Stimulated activated CD4-positive, alpha-beta T cell treated with anti-CD3 and anti-CD28 coated beads, Interleukin-4, amount 100 ng/mL, for 24 hours (primary cell): ENCODE measurements at places on chromosomes 11 and 22.

GRCh38 chr11:32630844-32631243 is 47.2 kb downstream of the EIF3M start:
- no peak for DNase-seq

- DNase-seq, result peak; percentile 18
These were observed 14.9 kb downstream of the DCPS start for GRCh38 chr11:126318574-126319373.

DNA sequence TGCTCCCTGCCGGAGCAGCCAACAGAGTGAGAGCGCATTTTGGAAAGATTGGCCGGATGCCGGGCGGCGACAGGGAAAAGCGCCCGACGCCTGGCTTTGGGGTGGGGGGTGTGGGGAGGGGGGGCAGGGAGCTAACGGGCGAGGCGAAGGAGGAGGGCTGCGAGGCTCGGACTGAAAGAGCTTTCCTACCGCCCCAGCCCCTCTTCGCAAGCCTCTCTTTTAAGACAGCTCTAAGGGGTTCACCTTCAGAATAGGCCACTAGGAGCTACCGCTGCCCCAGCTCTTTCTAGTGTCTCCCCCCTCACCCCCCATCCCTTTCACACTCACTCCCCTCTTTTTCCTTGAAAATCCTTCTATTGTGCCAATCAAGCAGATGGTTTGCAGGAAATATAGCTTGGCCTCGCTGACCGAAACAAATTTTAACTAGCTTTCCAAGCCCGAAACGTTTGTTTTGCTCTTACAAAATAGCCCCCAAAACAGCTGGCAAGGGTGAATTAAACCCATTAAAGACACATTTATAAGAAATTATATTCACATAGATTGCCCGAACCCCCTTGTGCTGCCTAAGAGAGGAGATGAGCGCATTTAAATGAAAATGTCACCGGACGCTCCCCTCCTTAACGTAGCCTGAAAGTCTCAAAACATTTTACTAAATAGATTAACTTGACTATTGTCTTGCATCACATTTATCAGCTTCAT is 3.7 kb upstream of the DBX1 start:
- no peak for DNase-seq

- no peak for DNase-seq
These were observed 298.8 kb downstream of the TBC1D22A start for GRCh38 chr22:47061226-47061625.

- DNase-seq, result no peak
These were observed 120.1 kb upstream of the SLC5A12 start for GRCh38 chr11:26841818-26842473.

- DNase-seq, result no peak
These were observed 1.3 kb upstream of the SC5D start for GRCh38 chr11:121291319-121291718.

GRCh38 chr11:110376021-110376420 is 53.7 kb upstream of the FDX1 start:
- no peak for DNase-seq

- DNase-seq, result no peak
These were observed 5.3 kb downstream of the PICALM start for GRCh38 chr11:86063536-86063935.
